NK-92 treated with Interleukin-12 subunit alpha and Interleukin-12 subunit beta, amount 100 ng/mL, for 24 hours (cell line): ENCODE measurements at places on chromosomes 3 and 15.

DNA sequence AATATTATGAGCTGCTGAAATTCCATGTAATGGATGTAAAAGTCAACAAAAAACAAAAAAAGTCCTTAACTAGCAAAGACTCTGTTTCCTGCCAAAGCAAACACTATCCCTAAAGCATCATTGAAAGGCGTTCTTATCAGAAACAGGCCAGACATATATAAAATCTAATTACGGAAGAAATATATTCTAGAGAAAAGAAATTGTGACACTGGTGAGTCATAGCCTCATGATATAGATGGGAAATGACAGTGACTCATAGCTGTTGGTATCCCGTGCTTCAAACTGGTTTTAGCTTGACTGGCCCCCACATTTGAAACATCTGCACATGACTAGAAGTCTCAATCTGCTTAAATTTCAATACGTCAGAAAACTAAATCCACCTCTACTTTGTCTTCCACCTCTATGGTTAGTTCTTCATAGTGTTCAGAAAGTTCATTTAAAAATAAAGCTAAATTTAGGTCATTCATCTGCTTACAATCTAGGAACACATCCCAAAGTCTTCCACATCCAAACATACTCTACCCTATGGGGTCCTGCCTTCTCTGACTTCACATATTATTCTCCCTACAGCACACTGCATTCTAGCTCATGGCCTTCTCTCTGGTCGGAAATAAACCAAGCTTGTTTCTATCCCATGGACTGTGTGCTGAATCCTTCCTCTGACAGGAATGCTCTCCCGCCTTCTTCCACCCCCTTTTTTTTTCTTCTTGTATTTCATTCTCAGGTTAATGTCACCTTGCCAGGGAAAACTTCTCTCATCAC lies 456.3 kb upstream of the ARRDC4 start:
- DNase-seq = no peak

DNA sequence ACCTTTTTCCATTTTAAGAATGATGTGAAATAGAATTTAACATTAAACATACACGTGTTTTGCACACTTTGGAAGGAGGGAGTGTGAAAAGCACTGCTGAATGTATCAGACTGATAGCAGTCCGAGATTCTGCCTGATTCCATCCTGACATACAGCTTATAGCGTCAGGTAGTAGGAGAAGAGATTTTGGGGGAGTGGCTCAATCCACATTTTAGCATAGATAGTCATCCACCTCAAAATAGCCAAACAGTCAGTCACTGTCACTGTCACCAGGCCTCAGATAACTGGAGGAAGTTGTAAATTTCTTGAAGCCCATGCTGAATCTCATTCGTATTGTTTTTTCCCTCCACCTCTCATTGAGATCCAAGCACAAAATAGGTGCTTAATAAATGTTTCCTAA lies 35.4 kb upstream of the ARHGEF26 start:
- DNase-seq = no peak

- DNase-seq = no peak
These were observed 1.1 kb upstream of the HAPLN3 start for GRCh38 chr15:88896333-88897033.

- no peak for DNase-seq
These were observed 93.2 kb downstream of the TMEM212 start for GRCh38 chr3:171936191-171936841.

- DNase-seq = no peak
These were observed 425.0 kb upstream of the GRM7 start for GRCh38 chr3:6435951-6436350.

DNA sequence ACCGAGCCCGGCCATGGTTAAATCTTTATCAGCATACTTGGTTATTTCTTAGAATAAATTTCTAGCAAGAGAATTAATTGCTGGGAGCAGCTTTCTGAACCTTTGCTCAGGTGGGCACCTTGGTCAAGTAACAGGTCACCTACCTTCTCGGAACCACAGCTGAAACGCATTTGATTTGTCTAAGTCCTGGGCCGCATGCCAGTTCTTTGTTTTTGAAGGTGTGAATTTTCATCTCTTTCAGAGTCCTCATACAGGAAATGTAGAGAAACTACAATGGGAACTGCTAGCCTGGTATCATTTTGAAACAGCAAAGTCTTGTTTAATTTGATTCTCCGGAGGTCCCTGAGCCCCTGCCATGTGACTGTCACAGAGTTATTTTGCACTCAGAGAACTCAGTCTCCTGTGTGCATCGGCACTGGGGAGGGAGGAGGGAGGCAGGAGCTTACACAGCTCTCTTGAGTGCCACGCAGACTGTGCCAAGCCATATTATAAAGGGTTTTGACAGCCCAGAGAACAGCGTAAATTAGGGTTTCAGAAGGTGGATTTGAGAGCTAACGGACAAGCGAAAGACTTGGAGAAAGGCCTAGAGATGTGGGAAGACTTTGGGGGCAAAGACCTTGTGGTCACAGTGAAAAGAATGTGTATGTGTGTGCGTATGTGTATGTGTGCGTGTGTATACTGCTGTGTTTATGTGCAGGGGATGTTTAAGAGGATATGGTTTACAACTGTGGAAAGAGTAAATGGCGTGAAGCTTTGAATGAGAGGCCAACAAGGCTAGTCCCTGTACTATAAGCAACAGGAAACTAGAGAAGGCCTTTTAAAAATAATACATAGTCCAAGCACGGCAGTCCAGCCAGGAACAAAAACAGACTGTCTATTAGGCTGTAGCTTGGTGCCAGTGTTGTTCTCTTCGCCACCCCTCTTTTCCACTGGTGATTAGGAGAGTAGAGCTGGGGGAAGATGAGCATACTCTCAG lies 61.8 kb upstream of the ATP13A3 start:
- DNase-seq = no peak

DNA sequence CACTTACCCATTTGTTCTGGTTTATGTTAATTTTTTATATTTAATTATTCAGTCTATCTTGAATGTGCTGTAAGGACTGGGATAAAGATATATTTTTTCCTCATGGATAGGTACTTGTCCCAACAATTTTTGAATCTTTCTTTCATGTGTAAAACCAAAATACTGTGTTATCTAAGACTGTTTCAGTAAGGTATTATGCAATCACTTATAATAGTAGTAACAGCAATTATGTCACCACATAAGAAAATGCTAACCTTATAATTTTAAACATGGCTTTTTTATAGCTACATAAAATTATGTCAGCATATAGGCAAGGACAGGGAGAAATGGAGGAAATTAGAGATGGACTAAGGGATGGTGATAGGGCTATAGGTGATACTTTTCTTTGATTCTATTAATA lies 2.9 kb upstream of the CTDSPL start:
- no peak for DNase-seq

DNA sequence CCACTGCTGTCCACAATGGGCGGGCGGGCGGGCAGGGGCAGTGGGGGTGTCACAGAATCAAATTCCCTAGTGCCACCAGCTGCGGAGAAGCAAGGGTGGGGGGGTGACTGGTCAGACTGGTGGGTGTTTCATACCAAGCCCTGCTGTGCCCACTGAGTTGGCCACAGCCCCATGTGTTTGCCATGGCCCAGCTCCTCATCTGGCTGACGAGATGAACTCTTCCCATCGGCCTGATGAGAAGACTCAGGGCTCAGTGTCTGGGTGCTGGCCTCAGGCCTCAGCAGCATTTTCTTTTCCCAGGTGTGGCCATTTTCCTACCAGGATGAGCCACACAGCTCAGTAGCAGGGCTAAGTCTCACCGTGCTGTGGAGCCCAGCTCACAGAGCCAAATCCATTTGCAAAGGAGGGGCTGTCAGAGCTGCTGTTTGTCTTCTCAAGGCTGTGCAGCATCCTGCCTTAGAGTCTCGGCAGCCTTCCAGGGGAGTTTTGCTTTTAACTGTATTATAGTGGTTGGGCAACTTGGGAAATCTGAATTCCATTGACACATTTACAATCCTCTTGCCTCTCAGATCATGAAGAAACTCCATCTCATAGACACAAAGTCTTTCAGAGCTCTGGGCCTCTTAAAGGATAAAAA lies 176.8 kb downstream of the ABHD5 start:
- DNase-seq = no peak

DNA sequence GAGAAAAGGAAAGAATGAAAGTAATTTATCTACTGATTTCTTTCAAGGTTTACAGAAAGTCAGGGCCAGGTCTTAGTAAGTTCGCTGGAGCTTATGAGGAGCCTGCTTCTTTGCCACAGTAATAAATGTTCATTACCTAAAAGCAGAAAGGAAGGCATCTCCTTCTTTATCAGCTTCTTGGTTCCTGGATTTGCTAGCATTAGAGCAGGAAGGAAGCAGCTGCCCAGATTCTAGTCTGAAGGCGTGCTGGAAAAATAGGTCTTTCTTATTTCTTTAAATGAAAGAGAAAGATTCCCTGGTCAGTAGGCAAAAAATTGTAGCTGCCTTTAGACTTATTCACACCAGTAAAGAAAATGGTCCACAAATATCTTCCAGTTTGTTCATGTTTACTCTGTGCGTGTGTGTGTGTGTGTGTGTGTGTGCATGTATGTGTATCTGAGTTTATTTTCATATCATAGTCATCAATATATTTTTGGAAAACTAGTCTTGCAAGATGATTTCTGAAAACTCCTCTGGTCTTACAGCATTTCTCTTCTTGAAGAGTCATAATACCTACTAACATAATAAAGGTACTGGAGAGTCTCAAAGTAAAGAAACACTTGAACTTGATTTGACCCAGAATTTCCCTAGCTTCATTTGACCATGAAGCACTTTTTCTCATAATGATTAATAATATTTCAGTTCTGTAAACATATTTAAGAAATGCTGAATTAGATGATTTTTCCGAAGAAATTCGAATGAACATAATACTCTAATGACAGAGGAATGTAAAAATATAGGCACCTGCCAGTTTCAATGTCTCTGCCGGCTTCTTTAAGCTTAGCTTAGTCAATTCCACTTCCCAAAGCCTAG lies 255.3 kb upstream of the ZPLD1 start:
- DNase-seq = no peak

DNA sequence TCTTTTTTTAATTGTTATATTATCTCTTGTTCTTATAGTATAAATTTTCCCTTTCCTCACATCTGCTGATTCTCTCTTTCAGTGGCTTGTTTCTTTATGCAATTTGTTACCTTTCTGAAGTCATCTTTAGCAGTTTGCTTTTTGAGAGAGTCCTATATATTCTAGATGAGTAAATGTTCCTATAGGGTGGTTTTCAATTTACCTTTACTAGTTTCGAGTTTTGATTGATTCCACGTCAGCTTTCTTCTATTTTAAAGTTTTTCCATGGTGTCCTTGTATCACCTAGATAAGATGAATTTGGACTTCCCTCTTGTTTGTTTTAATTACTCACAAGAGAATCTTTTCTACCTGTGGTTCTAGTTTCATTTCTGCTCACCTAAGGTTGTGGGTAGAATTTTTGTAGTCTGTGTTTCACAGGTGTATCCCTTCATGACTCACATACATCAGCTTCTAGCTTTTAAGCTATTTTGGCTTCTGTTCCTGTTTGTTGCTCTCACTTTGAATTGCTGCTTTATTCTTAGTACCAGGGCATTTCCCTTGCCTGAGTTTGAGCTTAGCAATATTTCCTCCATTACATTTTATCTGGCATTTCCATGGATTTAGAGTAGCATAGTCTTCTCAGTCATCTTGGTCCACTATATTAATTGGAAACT lies 6.4 kb downstream of the TEX9 start:
- DNase-seq = no peak

GRCh38 chr15:89749526-89749925 lies 1.5 kb downstream of the MESP1 start:
- DNase-seq = no peak

- no peak for DNase-seq
These were observed 15.9 kb upstream of the HES1 start for GRCh38 chr3:194119831-194120590.

DNA sequence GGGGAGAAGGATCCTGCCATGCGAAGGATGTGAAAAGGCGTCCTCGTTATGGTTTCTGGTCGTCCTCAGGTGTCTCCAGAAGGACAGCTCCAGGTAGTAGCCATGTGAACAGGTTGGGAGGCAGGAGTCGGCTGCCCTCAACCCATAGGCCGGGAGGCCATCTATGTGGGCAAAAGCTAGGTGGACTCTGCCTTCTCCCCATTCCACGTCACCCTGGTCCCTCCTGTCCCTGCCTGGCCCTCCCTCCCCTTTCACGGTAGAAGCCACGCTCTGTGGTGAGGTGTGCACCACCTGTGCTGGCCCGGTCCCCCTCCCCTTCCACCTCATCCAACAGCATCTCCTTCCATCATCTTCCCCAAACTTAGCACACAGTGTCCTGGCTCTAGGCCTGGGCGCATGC lies 16.3 kb downstream of the ITIH3 start:
- no peak for DNase-seq

DNA sequence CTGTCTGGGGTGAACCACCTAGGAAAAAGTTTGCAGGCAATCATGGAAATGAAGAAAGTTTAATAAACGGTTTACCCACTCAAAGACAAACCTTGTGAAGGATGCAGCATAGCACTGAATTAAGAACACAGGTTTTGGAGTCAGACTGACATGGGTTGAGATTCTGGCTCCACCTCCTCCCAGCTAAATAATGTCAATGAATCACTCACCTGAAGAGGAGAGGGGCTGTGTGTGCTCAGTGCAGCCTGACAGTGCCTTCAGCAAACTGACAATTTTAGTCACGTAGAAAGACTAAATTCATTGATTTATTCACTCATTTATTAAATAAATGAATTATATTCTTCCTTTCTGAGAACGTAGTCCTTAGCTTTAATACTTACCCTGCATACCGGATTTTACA lies 18.9 kb downstream of the NR1I2 start:
- no peak for DNase-seq

DNA sequence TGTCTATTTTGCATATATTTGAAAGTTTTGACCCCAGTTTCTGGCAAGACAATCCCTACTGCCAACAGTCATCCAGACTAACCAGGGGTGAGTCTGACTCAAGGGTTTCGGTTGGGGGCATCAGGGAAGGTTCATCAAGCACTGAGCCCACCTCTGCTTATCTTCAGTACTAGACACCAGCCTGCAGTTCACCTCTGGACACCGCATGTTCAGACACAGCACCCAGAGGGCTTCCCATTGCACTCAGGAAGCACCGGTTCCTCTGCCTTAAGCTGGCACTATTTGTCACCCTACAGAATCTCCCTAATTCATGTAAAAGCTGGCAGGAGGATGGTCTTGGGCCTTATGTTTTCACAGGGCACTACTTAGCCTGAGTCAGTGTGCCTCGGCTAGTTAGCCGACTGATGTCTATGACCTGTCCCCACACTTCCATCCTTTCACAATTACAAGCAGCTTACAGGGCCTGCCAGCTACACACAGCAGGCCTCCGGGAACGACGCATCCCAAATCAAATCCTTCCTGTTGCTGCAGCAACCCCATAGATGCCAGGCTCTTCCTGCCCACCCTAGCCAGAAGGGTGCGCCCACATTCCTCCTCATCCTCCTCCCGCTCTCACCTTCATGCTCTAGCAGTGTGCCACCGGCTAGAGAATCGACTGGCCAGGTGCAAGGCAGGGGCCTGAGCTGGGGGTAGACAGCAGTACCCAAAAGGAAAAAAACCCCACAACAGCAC lies 52.5 kb downstream of the SH3BP5 start:
- no peak for DNase-seq

GRCh38 chr15:99486371-99487336 lies 79.1 kb upstream of the MEF2A start:
- DNase-seq = no peak

GRCh38 chr15:26928051-26928450 lies 42.9 kb upstream of the GABRG3 start:
- DNase-seq = no peak

GRCh38 chr15:91142106-91142744 lies 42.2 kb downstream of the SV2B start:
- no peak for DNase-seq
